ENCODE measurements at places on chromosomes 2 and 18.

- no peak for DNase-seq
These were observed 28.7 kb upstream of the MARCO start for GRCh38 chr2:118913131-118913802.

DNA sequence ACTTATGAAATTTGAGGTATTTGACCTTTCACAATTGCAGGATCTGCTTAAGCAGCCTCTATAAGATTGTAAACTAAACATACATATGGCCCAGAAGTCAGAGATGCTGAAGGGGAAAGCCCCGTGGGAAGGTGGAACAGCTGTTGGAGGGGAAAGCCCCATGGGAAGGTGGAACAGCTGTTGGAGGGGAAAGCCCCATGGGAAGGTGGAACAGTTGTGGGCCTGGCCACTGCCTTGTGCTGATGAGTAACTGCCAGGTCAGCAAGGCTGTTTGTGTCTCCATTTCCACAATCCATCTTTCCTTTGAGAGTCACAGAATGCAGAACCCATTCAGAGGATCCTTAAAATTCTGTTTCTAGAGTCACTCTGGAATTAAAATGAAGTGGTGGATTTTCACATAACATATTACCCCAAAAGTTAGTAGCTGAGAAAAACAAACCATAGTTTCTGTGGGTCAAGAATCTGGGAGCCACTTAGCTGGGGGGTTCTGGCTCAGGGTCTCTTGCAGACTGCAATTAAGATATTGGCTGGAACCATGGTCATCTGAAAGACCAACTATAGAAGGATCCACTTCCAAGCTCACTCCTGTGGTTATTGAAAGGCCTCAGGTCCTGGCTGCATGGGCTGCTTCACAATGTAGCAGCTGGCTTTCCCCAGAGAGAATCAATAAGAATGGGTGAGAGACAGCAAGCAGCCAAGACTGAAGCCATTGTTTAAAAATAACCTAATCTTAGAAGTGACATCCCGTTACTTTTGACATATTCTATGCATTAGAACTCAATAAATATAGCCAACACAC, 86.6 kb upstream of the CAVIN2 start:
- DNase-seq: no peak

DNA sequence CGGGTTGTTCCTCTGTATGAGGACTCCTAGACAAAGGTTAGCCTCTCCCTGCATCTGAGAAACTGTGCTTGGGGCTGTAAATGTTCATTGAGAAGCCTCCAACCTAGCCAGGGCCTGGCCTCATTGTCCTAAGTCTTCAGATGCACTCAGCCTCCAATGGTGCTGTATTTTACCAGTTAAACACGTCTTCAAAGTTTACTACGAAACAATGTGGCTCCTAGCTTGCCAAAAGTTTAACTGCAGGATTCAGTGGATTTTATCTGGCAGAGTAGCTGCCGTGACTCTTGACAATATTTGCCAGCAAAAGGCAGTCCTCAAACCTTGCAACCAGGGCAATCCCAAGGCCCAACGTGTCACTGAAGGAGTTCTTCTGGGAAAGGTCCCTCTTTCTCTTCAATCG, 1.1 kb downstream of the PID1 start:
- DNase-seq: no peak

DNA sequence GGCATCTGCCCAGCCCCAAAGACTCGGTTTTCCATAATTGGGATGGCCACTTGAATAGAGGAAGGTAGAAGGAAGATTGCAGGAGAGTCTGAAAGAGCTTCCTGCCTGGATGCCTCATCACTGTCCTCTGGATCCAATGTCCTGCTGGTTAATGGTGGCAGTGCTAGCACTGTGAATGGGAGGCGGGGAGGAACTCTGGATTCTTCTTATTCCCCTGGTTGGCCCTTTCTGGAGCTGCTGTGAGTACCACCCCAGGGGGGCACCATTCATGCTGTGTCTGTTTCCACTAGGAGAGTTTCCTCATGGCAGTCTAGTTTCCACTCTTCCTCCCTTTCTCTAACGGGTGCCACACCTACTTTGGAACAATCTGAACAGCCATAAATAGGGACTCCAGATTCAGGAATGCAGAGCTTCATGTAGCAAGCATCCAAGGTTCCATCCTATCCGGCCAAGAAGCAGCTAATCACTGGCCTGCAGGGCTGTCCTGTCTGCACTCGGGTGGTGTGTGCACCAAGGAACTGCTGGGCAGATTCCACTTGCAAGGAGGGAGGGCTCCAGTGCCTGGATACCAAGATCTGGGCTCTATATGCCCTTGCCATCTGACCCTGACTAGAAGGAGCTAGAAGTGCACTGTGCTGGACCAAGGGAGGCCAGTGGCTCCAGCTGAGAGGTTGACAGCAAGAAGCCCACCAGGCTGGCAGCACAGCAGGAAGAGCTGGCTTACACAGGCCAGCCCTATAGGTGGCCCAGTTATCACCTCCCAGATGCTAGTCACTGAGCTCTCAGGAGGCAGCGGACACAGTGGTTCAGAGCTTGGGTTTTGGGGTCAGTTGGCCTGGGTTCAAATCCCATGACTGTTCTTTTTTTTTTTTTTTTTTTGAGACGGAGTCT, 4.6 kb upstream of the ATOH8 start:
- DNase-seq: no peak

DNA sequence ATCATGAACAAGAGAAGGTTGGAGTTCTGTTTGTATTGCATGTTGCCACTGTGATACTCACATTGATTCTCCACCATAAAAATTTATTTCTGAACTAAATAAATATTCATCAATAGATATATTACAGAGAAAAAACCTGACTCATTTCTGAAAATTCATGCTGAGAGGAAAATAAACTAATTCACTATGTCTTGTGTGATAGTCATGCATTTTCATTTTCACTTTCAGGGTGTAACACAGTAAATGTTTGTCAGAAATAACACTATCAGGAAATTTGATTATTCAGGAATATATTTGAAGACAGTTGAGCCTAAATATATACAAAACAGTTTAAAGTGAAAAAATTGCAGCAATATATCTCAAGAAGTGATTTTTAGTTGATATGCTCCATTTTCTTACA, 335.2 kb downstream of the KCNJ3 start:
- no peak for DNase-seq

GRCh38 chr2:95018861-95019550, 6.5 kb upstream of the MAL start:
- no peak for DNase-seq

GRCh38 chr2:47271054-47272000, 116.2 kb upstream of the STPG4 start:
- no peak for DNase-seq

GRCh38 chr2:3664118-3664517, 6.1 kb downstream of the ALLC start:
- DNase-seq: no peak

GRCh38 chr2:161709428-161709827, 85.2 kb downstream of the SLC4A10 start:
- no peak for DNase-seq

GRCh38 chr18:75264926-75265597, 54.5 kb downstream of the TSHZ1 start:
- DNase-seq: no peak

- no peak for DNase-seq
These were observed 455.3 kb downstream of the MEIS1 start for GRCh38 chr2:66890166-66890742.

GRCh38 chr2:148887350-148888002, 12.4 kb downstream of the KIF5C start:
- DNase-seq: no peak

DNA sequence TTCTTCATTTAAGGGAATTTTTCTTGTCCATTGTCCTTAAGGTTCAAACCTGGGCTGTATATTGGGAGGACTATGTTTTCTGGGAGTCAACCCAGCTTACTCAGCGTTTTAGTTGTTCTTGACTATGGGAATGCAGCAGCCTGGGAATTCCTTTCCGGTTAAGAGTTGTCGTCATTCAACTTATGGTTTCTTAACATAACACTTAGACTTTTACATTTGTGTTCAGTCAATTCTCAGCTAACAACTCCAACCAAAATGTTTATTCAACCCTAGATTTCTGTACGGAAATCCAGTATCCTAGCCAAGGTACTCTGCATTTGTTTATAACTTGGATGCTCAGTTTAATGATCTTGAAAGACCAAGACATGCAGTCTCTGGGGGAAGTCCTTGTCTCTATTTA, 960.9 kb downstream of the CBLN2 start:
- DNase-seq: no peak

DNA sequence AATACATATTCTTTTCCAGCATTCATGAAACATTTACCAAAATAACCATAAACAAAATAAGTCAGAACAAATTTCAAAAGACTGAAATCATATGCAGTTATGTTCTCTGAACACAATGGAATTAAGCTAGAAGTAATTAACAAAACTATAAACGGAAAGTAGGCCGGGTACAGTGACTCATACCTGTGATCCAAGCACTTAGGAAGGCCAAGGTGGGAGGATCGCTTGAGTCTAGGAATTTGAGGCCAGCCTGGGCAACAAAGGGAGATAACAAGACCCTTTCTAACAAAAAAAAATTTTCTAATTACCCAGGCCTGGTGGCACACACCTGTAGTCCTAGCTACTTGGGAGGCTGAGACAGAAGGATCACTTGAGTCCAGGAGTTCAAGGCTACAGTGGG, 14.9 kb downstream of the ATAD2B start:
- DNase-seq: no peak

GRCh38 chr2:9364373-9364772, 59.0 kb downstream of the ITGB1BP1 start:
- no peak for DNase-seq

GRCh38 chr18:60667016-60667415, 294.4 kb upstream of the MC4R start:
- no peak for DNase-seq

DNA sequence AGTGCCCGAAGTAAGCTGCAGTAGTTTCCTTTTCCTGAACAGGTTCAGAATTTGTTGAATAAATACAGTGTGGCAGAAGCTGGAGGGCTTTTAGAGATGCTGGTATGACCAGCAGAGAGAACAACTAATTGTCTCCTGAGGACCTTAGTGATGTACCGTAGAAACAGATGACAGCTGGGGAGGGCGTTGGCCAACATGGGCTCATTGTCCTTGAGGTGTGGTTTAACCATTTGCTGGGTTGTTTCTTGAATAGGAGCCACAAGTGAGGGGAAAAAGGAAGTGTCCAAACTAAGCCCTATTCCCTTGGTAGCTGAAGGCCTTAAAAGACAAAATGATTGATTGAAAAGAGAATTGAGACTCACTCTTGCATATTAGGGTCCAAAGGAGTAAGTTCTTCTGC, 11.7 kb upstream of the FAM228A start:
- no peak for DNase-seq

- no peak for DNase-seq
These were observed 116.6 kb upstream of the FAM136A start for GRCh38 chr2:70418514-70418913.

- no peak for DNase-seq
These were observed 7.4 kb downstream of the HS6ST1 start for GRCh38 chr2:128311216-128311754.

- no peak for DNase-seq
These were observed 27.2 kb downstream of the SCYGR8 start for GRCh38 chr2:227772932-227773331.

GRCh38 chr2:226913641-226914040, 77.8 kb downstream of the RHBDD1 start:
- no peak for DNase-seq

DNA sequence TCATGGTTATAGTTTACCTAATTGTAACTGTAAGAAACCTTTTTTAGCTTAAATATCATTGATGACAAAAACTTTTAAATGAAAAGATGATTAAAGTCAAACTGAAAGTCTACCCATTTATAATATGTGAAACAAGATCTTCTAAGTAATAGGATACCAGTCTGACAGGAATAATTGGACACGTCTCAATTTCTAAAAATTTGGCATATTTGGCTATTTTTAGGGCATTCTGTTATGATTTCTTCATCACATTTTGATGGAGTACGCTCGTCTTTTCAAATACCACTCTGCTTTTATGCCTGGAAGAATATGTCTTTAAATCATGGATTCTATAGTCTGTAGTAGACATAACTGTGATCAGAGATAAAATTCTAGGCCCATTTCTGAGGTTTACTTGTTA, 1.3 kb downstream of the R3HDM1 start:
- DNase-seq: no peak

GRCh38 chr18:62811674-62812073, 96.3 kb downstream of the PHLPP1 start:
- DNase-seq: no peak

- no peak for DNase-seq
These were observed 64.1 kb downstream of the SLC66A2 start for GRCh38 chr18:79887181-79888000.

DNA sequence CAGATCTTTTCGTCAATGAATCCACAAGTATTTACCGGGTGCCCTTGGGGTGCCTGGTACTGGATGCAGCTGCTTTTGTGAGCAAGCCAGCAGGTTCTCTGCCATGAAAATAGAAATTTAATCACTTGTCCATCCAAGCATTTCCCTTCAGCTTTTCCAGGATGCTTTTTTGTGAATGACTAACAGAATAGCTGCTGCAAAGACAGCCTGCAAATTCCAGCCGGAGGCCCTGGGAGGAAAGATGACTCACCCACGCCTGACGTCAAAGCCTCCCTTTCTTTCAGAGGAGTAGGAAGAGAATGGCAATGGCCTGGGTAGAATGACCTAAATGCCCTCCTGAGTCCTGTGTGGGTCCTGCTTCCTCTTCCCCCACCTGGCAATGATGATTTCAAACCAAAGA, 111.9 kb downstream of the AP1S3 start:
- DNase-seq: no peak

GRCh38 chr2:133657591-133657990, 89.3 kb upstream of the NCKAP5 start:
- DNase-seq: no peak

- no peak for DNase-seq
These were observed 832.6 kb upstream of the ZEB2 start for GRCh38 chr2:145352484-145352883.

DNA sequence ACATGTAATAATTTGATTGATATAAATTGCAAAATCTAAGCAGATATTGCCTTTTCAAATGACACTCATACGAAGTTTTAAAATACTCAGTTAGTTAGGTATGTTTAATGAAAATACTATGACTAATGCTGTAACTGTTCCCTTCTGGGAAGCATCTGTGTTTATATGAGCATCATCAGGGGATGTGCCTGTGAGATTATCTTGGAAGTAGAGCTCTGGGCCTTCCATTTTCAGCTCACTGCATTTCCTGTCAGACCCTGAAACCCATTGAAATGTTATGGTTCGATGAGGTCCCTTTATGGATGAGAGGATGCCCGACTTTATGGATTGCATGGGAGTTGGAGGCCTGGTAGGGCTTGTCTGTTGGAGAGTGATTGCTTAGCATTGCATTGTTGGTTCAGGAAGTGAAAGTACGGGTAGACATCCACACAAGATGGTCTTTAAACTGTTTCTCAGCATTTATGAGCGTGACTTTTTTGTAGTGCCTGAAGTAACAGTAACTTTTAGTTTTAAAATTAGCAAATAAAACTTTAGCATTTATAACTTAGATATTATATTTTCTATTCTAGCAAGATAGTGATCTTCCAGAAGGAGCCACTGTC, 28.7 kb downstream of the ELP2 start:
- DNase-seq: no peak
